ENCODE measurements at places on chromosomes 3 and 15. TPM values are rescaled to one million over a fixed set of nuclear protein-coding genes. Genes with fewer than 3 reads are reported as not detected.
A peak's percentile ranks its signal among the peaks of the same experiment; 100 is the strongest.

DNA sequence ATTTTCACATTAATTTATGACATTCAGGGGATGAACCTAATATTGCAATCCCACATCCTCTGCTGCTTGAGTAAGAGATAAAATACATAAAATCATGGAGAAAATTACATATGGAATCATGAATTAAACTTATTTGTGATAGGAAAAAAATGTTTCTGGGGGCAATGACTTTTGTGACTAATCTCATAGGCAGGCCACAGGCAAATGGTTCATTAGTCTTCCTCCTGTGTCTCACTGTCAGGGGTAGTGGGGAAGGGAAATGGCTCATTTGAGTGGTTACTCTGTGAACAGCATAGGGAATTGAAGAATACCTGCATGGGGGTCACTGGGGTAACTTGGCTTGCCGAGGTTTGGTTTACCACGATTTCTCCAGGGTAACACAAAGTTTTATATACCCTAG, 72.0 kb downstream of the TFG start:
- DNase-seq, result peak; percentile 57

- no peak for DNase-seq
Measured at GRCh38 chr3:47586746-47587145, 8.1 kb upstream of the CSPG5 start.

- no peak for DNase-seq
Measured at GRCh38 chr3:123993818-123994217, 1.9 kb upstream of the ROPN1 start.

DNA sequence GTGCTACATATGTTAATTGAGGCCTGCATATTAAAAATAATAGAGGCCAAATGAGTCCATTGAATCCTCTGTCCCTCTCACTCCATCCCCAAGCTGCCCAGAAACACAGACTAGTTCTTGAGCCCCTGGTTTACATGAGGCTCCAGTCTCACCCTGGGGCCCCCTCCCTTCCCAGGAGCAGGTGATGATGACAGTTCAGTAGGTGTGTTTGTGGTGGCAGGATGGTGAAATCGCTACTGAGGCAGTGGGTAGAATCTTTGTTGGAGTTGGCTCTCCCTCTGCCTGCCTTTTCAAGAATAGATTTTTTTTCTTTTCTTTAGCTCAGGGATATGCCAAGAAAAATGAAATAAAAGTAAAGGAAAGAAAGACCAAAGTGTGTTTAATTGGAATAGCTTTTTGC, 288.7 kb downstream of the EPHB1 start:
- no peak for DNase-seq

GRCh38 chr3:22349215-22349851, 598.3 kb upstream of the ZNF385D start:
- DNase-seq, result no peak

GRCh38 chr3:129593230-129593594, 13.3 kb downstream of the PLXND1 start:
- no peak for DNase-seq

GRCh38 chr15:63198371-63199250, 9.2 kb downstream of the RAB8B start:
- no peak for DNase-seq

DNA sequence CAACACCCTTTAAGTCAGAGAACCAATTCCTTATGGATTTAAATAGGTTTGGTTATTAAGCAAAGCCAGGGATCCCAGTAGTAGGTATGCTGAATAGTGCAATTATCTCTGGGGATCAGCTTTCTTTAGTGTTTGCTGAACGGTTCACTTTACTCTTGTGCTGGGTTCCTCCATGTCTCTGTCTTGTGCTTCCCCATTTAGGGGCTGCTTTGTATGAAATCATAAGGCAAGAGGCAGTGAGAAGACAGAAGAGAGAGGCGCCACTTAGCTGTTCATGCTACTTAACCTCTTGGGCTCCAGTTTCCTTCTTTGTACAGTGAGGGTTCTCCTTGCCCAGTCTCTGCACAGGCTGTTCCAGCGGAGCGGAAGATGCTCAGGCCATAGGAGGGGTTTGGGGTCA, 3.5 kb downstream of the ST6GAL1 start:
- DNase-seq, result no peak

DNA sequence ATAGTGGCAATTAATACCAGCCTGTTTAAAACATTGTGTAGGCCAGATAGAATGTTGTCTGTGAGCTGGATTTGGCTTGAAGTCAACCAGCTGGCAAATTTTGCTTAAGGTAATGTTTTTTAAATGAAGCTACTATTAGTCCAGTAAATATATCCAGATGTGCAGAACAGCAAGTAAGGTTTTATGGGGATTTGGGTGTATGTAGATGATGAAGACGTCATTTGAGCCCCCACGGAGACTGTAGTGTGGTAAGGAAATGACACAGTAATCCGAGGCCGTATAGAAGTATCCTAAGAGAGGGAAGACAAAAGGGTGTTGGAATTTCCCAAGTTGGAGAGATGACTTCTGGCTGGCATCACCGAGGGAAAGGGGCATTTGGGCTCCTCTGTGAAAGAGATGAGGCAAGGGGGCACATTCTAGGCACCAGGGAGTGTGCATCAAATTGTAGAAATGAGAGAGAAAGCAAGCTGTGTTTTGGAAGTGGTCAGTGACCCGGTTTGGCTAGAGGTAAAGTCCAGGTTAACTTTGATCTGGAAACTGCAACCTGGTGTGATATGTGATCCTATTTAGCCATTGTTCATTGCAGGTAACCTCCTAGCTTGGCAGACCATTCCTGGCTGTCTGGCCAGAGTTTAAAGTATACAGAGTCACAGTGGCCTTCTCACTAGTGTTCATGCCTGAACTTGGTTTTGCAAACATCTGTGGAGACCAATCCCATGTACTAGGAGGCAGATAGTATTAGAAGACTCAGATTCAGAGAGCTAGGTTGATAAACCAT, 104.2 kb downstream of the ITPR1 start:
- DNase-seq, result no peak

DNA sequence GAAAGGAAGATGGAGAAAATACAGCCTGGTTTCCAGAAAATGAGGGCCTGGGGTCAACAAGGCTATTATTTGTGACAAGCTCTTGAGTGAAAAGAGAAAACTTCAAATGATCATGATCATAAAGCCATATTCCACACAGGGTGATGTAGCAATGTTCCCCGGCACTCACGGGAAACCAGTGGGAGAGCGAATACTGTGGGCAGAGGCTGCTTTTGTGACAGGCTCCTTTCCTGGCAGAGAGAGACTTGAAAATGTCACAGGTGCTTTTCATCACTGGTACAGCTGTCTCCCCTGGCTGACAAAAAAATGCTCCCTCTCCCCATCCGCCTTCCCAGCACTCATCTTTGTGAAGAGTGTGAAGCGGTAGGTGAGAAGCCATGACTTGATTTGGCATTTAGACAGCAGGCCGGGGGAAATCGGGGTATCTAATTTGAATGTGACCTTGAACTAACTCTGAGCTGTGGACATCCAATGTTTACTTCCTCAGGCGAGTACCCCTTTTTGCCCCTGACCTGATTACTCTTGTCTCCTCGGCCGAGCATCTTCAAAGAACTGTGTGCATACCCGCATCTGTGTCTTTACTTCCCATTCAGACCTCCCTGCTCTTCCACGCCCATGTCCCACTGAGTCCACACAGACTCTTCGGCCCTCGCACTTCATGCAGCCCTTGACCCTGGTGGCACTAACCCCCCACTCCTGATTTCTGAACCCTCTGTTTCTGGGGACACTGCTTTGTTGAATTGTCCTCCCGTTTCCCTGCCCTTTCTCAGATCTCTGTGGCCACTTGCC, 23.2 kb downstream of the CA12 start:
- DNase-seq, result no peak

GRCh38 chr15:43250785-43251184, 15.9 kb downstream of the TGM5 start:
- no peak for DNase-seq

- no peak for DNase-seq
Measured at GRCh38 chr3:60461267-60461666, 790.0 kb downstream of the FHIT start.

The TMEM40 gene
- total RNA-seq, result not detected

The TMOD2 gene
- total RNA-seq, result 2.2 TPM

- DNase-seq, result peak; percentile 90
Measured at GRCh38 chr3:159929171-159930141, 59.2 kb upstream of the IL12A start.

DNA sequence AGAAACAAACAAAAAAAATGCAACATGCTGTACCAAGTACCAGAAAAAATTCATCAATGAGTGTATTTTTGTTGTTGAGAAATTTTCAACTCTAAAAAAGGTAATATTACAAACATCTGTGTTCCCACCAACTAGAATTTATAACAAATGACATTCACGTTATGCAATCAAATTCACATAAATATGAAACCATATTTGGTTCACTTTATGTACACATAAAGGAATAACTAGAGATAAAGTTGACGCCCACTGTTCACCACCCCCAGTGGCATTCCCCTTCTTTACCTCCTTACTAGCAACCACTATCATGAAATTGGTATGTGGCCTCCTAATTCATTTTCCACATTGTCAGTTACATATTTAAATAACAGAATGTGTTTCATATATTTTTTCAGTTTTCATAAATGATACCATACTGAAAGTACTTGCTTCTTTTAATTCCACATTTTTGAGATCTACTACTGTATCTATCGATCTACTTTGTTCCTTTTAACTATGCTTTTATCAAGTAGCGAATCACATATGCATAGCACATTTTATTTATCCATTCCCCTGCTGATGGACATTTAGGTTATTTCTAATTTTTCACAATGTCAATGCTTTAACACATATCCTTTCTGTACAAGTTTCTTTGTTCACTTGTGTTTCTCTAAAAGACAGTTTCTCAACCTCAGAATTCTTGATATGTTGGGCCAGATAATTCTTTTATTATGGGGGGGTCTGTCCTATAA, 34.5 kb downstream of the TBC1D5 start:
- no peak for DNase-seq

GRCh38 chr3:107904536-107905066, 186.2 kb downstream of the CD47 start:
- no peak for DNase-seq

The BUB1B gene
- total RNA-seq, result 61.1 TPM

DNA sequence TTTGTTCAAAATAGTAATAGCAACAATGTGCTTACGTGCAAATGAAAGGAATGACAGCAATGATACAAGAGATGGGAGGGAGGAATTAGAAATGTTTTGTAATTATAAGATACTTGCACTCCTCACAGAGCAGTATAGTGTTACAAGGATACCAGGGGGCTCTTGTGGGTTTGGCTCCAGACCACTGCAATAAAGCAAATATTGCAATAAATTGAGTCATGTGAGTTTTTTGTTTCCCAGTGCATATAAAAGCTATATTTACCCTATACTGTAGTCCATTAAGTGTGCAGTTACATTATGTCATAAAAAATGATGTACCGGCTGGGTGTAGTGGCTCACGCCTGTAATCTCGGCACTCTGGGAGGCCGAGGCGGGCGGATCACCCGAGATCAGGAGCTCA, 864.3 kb downstream of the NSUN3 start:
- no peak for DNase-seq

DNA sequence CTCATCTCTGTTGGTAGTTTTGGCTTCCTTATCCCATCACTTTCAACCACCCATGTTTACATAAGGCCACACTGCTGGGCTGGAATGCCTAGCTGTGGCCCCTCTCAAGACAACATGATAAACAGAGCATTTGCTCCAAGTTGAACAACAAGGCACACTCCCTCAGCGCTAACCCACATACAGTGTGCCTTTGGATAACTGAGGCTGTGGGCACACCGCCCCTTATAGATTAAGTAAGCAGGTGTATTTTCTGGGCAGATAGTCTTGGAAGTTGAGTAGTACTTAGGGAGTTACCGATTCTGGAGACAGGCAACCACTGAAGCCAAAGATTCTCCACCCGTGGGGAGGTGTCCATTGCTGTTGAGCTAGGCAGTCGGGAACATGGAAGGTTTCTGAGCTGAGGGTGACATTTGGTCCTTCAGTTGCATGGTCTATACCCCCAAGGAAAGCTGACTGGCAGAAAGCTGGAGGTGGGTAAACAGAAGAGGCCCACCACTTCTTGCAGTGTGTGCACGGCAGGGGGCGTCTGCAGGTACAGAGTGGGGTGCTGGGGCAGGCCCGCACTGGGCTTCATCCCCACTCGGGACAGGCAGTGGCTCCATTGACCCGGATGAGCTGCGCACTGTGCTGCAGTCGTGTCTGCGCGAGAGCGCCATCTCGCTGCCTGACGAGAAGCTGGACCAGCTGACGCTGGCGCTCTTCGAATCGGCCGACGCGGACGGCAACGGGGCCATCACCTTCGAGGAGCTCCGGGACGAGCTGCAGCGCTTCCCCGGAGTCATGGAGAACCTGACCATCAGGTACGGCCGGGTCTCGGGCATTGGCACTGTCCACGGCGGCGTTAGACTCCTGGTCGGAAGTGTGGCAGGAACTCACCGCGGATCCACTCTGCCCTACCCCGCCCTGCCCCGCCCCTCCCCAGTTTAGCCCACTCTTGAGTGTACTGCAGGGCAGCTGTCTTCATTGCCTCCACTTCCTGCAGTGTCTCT, 16.8 kb downstream of the NOX5 start:
- DNase-seq, result no peak

- peak; percentile 25 for DNase-seq
Measured at GRCh38 chr3:47163169-47164006, 525 bp downstream of the SETD2 start.

The CCDC9B gene
- total RNA-seq, result 26.0 TPM

GRCh38 chr15:70153921-70154717, 56.4 kb upstream of the TLE3 start:
- DNase-seq, result no peak

Data from HT1080 (cell line).